ENCODE measurements at places on chromosomes 5 and 9.

GRCh38 chr5:154756868-154757813 lies 2.0 kb downstream of the LARP1 start:
- DNase-seq, result no peak

DNA sequence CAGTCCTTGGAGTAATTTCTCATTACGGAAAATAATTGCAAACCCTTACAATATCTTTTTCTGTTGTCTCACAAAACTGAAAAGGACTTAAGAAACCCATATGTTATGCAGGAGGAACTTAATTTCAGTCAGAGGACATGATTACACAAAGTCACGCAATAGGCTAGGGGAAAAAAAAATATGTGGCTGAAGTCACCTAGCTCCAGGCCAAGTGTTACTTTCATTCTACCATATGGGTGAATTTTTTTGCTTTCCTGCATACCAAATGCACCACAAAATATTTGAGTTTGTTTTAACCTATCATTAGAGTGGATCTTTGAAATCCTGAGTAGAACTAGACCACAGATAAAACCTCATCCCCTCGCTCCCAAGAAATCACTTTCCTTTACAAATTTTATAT lies 523.5 kb downstream of the CAAP1 start:
- DNase-seq, result no peak

DNA sequence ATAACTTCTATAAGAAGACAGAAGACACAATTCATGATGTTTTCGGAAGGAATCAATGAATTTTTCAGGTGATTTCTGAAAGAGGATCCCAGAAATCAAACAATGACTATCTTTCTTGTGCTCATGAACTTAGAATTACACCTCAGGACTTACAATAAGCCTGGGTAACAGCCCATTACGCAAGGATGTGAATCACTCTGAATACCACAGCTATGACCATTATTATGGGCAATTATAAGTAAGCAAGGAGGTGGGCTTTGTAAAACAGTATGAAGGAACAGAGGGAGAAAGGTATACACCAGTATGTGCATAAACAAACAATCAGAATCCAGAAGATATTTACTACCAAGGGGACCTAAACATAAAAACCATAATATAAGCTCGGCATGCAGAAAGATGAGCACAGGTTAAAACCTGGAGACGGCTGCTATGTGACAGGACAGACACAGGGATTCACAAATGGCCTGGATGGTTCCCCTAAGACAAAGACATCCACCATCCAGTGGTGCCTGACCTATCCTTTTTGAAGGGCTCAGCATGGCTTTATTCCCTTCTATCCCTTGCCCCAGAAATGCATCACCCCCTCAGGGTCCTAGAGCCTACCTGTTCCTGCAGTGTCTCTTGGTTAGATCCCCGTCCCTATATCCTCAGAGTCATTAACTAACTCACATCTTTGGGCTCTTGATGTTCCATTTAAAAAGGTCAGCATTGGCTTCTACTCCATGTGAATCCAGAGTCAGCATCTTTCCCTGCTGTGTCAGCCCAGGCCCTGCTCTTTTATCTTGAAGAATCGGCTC lies 21.8 kb upstream of the PPP2CA start:
- DNase-seq, result no peak

DNA sequence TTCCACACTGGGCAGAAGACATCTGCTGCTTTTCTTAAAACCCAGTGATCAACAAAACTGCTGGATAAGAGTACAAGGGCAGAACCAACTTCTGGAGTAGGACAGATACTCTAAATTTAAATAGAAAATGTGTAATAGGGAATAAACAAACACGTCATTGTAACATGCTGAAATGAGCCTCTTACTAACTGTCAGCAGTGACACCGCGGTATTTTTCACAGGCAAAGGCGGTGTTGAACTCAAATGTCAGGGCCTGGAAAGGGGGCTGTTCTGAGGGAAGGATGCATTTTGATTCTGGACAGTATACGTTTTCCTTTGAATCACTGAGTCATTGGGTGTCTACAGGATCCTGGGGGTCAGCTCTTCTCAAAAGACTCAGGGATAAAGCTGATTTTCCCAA lies 73.5 kb downstream of the OTULIN start:
- no peak for DNase-seq

DNA sequence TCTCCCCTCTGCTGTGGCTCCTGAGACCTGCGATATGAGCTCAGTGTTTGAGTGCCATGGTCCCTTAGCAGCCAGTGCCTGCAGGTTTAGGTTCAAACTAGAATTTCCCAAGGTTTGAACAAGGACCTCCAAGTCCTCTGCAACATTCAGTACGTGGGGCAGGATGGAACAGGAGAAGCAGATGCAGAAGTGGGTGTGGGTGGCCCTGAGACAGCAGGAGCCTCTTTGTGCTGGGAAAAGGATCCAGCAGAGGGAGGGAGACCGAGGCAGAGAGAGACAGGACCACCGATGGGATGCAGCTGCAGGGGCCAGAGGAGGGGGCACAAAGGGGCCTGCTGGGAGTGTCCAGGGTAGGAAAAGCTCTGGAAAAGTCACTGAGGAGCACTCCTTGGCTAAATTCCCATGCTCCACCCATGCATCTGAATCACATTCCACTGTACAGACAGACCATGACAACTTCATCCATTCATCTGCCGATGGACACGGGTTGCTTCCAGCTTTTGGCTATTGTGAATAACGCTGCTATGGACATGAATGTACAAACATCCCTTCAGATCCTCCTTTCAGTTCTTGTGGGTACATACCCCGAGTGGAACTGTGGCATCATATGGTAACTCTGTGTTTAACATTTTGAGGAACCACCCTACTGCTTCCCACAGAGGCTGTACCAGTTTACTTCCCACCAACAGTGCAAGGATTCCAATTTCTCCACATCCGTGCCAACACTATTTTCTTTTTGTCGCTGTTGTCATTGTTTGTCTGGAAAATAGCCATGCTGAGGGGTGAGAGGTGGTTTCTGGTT lies 26.7 kb upstream of the SUSD3 start:
- no peak for DNase-seq

- no peak for DNase-seq
Observed at GRCh38 chr9:15372455-15372854, 50.2 kb upstream of the SNAPC3 start.

GRCh38 chr9:20048985-20049384 lies 260.1 kb upstream of the SLC24A2 start:
- no peak for DNase-seq

DNA sequence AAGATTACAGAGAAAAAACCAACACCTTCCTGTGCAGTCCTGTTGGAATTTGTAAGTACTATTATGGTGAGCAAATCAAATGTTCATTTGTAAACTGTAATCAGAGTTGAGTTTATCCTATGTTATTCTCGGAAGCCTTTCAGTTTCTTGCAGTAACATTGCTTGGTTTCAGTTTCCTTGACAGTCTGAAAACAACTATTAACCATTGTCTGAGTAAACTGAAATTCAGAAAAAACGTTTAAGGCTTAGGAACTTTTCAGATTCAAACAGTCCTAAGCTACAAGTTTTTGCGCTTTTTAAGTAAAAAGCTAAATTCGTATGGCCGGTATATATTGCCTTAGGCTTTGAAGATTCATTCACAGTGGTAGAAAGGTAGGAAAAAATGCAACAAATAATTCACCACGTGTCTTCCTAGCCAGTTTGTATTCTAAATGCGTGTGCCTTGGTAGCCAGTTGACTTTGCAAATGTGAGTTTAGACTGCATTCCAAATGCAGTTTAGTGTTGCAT lies 2.5 kb downstream of the GPBP1 start:
- no peak for DNase-seq

GRCh38 chr5:159178978-159179377 lies 30.4 kb downstream of the RNF145 start:
- no peak for DNase-seq

GRCh38 chr5:65861830-65862241 lies 64.5 kb upstream of the ERBIN start:
- DNase-seq, result no peak

DNA sequence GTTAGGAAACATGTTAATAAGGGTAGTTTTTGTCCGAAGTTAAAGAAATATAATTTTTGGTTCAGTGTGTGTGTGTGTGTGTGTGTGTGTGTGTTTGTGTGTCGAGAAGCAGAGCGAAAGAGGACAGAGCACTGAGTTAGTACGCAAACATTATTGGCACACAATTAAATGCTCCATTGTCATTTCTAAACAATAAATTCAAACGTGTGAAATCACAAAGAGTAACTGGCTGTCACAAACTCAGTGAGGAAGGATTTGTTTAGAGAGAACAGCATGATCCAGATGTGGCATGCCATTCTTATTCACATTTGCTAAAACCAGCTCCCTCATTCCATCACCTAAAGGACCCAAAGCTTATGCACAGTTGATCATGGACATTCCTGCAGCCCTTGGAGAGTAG lies 970.8 kb downstream of the DTWD2 start:
- no peak for DNase-seq

GRCh38 chr5:978054-978453 lies 30.5 kb upstream of the NKD2 start:
- DNase-seq, result no peak

GRCh38 chr5:179377421-179378115 lies 32.3 kb upstream of the ADAMTS2 start:
- no peak for DNase-seq

DNA sequence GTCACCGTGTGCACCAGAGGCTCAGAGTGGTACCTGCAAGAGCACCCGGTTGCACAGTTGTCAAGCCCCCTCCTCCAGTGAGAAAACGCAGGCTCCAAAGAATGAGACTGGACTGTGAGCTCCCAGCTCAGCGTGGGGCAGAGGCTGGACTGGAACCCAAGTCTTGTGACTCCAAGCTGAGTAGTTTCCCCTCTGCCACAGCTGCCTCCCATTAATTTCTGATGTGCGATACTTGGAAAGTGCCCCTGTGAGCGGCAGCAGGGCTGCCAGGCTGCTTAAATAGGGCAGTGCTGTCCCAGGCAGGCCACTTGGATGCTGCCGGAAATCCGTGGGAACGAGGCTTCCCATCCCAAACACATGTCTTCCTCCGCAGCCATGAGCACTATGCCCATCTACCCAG lies 62.2 kb upstream of the ANGPTL2 start:
- no peak for DNase-seq

- DNase-seq, result no peak
Observed at GRCh38 chr5:146799671-146800070, 78.9 kb downstream of the PPP2R2B start.

DNA sequence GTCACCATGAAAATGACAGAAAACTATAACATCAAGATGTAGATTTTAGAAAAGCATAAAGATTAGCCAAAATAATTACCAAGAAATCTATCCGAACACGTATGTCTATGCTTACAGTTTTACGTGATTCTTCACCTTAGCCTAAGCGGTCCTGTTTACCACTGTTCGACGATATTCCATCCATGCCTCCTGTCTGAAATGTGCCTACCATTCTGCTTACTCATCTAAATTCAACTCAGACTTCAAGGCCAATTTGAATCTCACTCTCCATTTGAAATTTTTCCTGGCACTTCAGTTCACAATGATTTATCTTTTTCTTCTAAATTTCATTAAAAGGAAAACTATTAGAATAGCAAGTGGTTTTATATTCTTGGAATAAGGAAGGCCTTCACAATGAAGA lies 15.4 kb downstream of the ZDHHC21 start:
- DNase-seq, result no peak

DNA sequence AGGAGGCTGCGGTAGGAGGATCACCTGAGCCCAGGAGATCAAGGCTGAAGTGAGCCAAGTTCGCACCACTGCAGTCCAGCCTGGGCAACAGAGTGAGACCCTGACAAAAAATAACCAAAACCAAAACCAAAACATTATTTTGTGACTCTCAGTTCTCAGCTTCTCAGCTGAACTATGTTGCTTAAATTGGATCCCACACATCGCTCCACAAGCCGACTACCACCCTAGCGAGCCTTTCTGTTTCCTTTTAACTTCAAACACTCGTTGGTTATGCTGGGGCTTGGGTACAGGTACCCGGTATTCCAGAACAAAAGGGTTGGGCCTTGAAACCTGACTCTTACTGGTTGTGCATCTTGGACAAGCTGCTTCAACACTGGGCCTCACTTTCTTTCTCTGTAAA lies 3.8 kb upstream of the PTGS1 start:
- no peak for DNase-seq

DNA sequence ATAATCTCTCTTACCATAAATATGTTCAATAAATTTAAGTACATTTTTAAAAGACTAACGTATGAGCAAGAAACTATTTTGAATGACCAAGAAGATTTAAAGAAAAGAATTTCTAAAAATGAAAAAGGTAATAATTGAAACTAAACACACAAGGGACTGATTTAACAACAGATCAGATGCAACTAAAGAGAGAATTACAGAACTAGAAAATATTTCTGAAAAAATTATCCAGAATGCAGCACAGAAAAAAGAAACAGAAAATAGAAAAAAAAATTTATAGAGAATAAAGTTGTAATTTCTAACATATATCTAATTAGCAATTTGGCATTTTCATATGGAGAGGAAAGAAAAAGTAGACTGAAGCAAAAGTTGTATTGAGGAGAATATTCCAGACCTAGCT lies 269.3 kb downstream of the TLE1 start:
- DNase-seq, result no peak

- no peak for DNase-seq
Observed at GRCh38 chr5:79774171-79774854, 84.7 kb downstream of the CMYA5 start.

DNA sequence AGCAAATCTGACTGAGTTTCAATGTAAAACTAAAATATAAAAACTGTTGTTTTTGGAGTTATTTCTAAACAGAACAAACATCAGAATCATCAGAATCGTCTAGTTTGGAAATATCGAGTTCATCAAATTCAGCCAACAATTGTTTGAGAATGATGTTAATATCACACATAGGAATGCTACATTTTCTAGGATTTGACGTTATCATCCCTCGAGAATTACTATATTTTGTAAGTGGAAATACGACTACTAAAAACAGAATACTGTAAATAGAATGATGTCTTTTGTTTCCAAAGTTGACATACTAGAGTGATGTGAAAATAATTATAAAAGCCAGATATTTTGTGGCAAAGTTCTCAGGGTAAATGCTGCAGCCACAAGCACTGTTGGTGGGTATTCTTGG lies 805.9 kb downstream of the TLE1 start:
- no peak for DNase-seq

- no peak for DNase-seq
Observed at GRCh38 chr9:26159575-26160392, 481.5 kb upstream of the TUSC1 start.

GRCh38 chr5:11869203-11869602 lies 35.0 kb downstream of the CTNND2 start:
- no peak for DNase-seq

DNA sequence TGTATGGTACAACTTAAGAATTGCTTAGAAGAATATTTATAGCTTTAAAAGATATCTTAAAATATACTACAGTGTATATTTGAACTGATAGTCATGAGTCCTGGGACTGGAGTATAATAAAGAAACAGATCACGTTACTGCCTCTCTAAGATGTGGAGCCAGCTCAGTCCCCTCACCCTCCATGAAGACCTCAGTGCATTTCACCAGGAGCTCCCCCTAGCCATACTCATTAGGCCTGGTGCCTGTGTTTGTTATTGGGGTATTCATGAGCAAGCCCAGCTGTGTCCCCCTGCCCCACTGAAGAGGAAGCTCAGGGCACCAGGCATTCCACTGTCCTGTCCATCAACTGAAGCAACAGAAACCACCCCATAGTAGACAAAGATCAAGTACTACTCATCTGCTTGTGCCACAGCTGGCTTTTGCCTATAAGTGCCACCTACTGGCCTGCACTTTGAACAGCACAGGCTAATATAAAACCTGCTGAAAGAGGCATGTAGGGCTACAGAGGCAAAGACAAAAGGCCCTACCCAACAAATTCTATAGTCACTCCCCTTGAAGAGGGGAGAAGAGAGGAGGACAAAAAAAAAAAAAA lies 850.2 kb upstream of the NUDT12 start:
- no peak for DNase-seq

- no peak for DNase-seq
Observed at GRCh38 chr9:130490981-130491380, 46.2 kb downstream of the ASS1 start.

Data from NCI-H2107 (cell line).